ENCODE measurements at places on chromosomes 3 and 15.

DNA sequence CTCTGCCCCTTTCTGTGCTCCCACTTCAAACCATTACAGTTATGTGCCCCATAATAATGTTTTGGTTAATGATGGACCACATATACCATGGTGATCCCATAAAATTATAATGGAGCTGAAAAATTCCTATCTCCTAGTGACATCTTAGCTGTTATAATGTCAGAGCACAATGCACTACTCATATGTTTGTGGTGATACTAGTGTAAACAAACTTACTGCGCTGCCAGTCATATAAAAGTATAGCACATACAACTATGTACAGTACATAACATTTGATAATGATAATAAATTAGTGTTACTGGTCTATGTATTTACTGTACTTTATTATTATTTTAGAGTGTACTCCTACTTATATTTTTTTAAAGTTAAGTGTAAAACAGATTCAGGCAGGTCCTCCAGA, 45.6 kb upstream of the TCAIM start:
- DNase-seq, result no peak

DNA sequence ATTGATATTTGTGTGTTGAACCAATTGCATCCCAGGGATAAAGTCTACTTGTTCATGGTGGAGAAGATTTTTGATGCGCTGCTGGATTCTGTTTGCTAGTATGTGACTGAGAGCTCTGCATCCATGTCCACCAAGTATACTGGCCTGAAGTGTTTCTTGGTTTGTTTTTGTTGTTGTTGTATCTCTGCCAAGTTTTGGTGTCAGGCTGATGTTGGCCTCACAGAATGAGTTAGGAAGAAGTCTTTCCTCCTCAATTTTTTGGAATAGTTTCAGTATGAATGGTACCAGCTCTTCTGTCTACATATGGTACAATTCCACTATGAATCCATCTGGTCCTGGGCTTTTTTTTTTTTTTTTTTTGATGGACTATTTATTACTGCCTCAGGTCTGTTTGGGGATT, 50.9 kb upstream of the OSTN start:
- no peak for DNase-seq

DNA sequence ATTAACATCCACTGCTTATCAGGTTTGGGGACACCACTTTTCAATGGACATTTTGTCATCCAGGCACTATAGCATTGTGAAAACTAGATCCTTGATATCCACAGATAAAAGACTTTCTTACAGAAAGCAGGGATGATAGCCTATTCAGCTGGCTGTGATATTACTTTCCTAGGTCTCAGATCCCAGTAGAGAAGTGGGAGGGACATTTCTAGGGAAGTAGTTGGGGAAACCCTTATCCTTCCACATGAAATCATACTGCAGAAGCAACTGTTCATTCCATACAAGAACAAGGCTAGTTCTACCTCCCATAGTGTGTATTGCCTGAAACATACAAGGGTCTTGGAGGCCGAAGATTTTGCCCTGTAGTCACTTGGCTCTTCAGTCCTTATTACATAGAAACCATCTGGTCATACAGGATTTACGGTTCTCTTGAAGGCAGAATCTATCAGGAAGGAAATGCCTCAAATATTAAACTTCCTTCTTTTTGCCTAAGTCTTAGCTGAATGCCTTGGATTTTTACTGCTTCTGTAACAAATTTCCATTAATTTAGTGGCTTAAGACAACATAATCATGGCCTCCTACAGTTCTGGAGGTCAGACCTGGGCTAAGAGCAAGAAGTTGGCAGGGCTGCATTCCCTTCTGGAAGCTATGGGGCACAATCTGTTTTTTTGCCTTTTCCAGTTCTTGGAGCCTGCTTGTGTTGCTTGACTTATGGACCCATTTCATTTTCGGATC, 119.4 kb downstream of the ECT2 start:
- no peak for DNase-seq

GRCh38 chr15:41160639-41161315, 44.7 kb upstream of the INO80 start:
- DNase-seq, result no peak

DNA sequence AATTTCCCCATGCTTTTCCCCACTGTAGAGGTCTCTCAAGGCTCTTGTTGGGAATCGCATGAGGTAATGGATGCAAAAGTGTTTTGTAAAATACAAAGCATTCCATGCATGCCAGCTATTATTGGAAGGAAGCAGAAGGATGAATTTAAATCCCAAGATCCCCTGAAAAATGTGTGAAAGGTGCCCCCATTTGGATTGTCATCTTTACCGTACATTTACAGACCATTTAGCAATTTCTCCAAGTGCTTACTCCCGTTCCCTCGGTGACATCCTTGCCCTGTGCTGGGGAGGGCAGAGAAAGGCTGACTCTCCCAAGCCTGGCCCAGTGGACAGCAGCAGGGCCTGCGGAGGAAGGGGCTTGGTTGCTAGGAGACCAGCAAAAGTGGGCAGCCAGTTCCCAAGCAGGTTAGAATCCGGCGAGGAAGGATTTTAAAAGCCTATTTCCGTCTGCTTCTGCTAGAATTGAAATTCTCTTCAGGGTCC, 31.1 kb upstream of the NEO1 start:
- DNase-seq, result no peak

- DNase-seq, result no peak
These were observed 533.0 kb upstream of the SEMA6D start for GRCh38 chr15:47184003-47184907.

DNA sequence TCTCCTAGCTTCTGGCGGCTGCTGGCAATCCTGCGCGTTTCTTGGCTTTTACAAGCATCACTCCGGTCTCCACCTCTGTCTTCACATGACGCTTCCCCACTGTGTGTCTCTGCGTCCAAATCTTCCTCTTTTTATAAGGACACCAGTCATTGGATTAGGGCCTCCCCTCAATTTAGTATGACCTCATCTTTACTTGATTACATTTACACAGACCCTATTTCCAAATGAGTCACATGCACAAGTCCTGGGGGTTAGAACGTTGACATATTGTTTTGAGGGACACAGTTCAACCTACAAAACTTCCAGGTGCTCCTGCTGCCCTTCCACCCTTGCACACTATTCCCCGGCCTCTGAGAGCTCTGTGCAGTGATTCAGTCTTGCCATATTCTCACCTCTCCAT, 215.3 kb downstream of the OPA1 start:
- DNase-seq, result no peak

DNA sequence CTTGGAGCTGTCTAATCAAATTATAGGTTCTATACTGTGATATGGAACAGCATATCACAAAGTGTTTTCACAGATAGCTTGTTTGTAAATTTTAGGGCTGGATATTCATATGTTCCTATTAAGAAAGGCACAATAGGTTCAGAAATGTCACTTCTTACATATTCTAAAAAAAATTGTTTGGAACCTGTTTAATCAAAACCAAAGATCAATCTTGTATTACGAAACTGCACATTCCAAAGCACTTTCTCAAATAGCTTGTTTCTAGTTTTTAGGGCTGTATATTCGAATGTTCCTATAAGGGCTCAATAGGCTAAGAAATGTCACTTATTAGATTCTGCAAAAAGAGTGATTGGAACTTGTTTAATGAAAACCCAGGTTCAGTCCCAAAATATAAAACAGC, 67.4 kb upstream of the OSBPL11 start:
- DNase-seq, result no peak
